Sciatic nerve (tissue), 2 donors: ENCODE measurements at places on chromosomes 3 and 15. TPM values are rescaled to one million over a fixed set of nuclear protein-coding genes. Genes with fewer than 3 reads are reported as not detected.

HTR3C gene
- total RNA-seq: not detected

TPRG1 gene
- 12.7 TPM for total RNA-seq

TRH gene
- total RNA-seq: not detected

RLBP1 gene
- not detected for total RNA-seq

SYNPR gene
- not detected for total RNA-seq

LTF gene
- total RNA-seq: 11.3 TPM

PCBP4 gene
- 145 TPM for total RNA-seq

GOLGA8R gene
- total RNA-seq: 15.6 TPM

AP3S2 gene
- total RNA-seq: 41.8 TPM

CBLB gene
- 140 TPM for total RNA-seq
